ENCODE measurements at places on chromosomes 16 and 17.

GRCh38 chr16:80654094-80654862 is 113.5 kb downstream of the DYNLRB2 start:
- DNase-seq, result no peak

DNA sequence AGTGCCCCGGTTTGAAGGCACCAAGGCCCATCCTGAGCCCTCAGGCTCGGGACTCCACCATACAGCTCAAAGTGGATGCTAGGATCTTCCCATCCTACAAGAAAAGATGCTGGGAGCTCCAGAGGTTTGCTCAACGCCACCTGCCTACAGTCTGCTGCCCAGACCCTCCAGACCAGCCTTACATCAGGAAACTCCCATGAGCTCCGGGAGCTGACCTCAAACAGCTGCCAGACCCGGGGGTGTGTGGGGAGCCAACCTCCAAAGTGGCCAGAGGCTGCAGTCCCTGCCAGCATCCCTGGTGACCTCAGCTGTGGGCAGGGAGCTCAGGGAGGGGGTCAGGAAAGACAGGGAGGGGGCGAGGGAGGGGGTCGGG is 43.8 kb downstream of the C16orf82 start:
- DNase-seq, result no peak

GRCh38 chr17:48720266-48721008 is 1.9 kb downstream of the PRAC1 start:
- no peak for DNase-seq

GRCh38 chr17:68356520-68356919 is 65.2 kb downstream of the ARSG start:
- no peak for DNase-seq

- DNase-seq, result peak; percentile 83
Observed at GRCh38 chr16:75252946-75253911, 1.8 kb upstream of the BCAR1 start.

DNA sequence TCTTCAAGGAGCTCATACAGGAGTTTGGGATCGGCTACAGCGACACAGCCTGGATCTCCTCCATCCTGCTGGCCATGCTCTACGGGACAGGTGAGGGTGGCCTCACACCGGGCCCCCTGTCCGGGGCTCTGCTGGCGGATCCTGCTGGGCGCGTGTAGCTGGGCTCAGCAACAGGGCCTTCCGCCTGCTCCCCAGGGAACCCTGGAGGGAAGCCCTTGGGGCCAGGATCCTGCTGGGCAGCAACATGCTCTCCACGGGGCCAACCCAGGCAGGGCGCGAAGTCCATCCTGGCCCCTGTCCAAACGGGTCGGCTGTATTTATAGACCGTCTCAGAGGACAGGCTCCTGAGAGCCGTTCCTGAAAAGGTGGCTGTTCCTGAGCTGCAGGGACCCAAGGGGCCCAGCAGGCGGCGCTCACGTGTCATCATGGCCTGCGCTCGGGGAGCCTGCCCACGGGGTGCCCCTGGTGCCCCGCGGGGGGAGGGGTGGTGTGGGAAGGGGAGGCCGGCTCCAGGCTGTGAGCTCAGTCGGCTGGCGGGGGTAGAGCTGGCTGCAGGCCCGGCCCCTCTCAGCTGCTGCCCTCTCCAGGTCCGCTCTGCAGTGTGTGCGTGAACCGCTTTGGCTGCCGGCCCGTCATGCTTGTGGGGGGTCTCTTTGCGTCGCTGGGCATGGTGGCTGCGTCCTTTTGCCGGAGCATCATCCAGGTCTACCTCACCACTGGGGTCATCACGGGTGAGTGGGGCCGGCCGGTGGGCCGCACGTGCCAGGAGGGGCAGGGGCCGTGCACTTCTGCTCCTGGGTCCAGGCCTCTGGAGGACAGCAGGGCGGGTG is 7.5 kb downstream of the SLC16A3 start:
- DNase-seq, result peak; percentile 79

DNA sequence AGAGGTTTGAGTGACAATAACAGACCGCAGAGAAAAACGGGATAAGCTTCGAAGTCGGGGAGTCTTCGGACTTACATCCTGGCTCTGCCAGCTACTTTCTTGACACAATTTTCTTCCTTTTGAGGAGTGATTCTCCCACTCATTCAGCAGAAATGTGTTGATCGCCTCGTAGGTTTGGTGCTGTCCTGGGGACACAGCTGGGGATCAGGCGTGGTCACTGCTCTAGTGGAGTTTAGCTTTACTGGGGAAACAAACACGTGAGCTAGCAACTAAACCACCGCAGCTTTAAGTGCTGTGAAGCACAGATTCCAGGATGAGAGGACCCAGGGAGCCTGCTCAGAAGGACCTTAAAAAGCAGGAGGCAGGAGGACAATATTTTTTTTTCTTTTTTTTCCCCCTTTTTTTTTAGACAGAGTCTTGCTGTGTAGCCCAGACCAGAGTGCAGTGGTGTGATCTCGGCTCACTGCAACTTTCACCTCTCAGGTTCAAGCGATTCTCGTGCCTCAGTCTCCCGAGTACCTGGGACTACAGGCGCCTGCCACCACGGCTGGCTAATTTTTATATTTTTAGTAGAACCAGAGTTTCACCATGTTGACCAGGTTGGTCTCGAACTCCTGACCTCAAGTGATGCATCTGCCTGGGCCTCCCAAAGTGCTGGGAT is 858 bp downstream of the NUBP1 start:
- no peak for DNase-seq

- no peak for DNase-seq
Observed at GRCh38 chr17:79943347-79944241, 92.1 kb downstream of the TBC1D16 start.

- DNase-seq, result peak; percentile 32
Observed at GRCh38 chr17:63550817-63551639, 751 bp downstream of the DCAF7 start.

GRCh38 chr16:750485-750884 is 9.7 kb upstream of the CIAO3 start:
- no peak for DNase-seq

DNA sequence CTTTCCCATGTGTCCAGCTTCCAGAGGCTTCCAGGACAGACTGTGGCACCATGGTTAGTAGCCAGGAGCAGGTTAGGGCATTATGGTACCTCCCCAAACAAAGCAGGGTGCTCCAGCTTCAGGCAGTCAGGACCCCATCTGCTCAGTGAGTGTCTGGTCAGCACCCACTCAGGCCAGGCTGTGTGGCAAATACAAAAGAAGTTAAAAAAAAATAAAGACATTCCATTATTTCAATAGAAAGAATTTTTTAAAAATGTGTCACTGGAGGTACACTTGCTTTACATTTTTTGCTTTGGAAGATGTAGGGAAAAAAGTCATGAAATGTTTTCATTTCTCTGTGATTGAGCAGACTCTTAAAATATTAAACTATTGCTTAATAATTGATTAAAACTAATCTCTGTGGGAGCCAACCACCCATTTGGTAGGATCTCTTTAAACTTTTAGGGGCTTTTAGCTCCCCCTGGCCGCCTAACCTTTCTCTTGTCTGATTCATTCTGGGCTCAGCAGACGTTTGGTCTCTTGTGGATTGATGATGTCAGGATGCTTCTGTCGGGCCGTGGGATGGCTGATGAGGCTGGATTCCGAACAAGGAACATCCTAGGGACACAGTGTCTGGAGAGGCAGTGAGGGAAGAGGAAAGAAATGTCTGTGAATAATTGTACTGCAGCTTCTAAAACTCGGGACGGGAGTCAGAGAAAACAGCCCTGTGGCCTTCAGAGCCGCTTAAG is 28.4 kb upstream of the NPTX1 start:
- no peak for DNase-seq

- no peak for DNase-seq
Observed at GRCh38 chr17:28534740-28535375, 17.6 kb downstream of the UNC119 start.

GRCh38 chr17:82338858-82339633 is 5.5 kb upstream of the SECTM1 start:
- peak; percentile 72 for DNase-seq

GRCh38 chr17:37700881-37701280 is 44.0 kb downstream of the HNF1B start:
- DNase-seq, result no peak

GRCh38 chr16:75256696-75257343 is 5.4 kb upstream of the BCAR1 start:
- DNase-seq, result no peak

DNA sequence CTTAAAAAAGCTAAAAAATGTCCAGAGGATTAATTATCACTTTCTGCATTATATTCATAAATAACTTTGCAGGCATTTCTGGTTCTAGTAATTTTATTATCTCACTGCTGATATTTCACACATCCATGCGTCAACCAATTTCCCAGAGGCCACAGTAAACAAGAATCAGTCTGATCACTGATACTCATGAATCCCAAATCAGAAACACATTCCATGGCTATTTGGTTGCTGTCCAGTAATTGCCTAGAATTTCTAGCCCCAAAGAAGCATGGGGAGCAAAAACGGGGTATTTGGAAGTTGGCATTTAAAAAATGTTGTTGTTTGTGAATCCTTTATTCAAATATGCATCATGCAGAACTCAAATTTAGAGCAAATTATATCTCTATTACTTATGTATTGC is 244.8 kb downstream of the CDH8 start:
- DNase-seq, result no peak

DNA sequence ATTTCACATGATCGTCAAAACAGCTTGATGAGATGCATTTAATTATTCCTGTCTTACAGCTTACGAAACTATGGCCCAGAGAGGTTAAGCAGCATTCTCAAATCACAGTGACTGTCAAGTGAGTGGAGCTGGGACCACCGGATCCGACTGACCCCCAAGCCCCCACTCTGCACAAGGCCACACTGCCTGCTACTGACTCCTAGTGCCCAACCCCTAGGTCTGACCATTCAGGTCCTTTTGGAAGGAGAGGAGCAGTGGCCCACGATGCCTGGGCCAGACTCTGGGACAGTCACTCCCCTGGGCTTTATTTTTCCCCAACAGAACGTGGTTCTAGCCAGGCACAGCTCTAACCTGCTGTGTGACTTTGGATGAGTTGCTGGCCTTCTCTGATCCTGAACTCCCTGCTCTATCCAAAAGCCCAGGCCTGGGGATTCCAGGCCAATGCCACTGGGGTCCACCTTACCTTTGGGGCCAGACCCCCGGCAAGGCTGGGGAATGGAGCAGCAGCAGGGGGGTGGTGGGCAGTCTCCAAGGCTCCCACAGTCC is 9.9 kb downstream of the TSPOAP1 start:
- DNase-seq, result no peak

DNA sequence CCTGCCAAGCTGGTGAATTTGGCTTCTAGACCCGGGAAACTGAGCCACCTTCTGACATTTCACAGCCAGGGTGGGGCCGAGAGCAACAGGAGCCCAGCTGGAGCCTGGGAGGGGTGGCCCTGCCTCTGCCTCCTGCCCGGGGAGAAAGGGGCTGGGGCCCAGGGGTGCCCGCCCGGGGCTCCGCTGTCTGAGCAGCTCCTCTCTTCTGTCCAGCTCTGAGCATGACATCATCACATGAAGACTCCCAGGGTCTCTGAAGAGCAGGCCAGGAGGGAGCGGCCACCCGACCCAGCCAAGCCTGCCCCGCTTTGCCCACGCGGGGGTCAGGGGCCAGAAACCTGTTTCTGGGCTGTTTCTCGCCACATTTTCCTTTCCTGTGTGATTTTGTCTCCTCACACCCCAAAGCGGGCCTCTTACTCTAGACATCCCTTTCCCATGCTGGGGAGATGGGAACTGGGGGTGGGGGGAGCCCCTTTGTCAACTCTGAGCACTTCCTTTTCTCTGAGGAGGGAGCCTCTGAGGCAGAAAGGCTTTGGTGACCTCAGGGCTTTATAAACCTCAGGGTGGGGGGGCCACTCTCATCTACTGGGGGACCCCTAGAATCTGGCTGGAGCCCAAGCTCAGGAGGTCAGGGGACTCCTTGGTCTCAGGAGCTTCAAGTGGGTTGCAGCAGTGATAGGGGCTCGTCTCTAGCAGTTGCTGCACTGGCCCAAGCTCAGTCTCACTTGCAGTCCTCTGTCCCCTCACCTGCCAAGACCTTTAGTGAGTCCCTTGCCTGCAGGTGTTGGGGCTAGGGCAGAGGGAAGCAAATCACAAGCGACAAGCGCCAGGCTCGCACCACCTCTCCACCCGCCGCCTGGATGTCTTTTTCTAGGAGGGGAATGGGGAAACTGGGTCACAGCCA is 7.6 kb downstream of the UBALD2 start:
- DNase-seq, result no peak

GRCh38 chr17:64506576-64507412 is at the start of gene CEP95:
Gene CEP95 (plus strand): TSS chr17:64506977. CDS start chr17:64507098, 121 bp downstream.
- DNase-seq, result peak; percentile 97

DNA sequence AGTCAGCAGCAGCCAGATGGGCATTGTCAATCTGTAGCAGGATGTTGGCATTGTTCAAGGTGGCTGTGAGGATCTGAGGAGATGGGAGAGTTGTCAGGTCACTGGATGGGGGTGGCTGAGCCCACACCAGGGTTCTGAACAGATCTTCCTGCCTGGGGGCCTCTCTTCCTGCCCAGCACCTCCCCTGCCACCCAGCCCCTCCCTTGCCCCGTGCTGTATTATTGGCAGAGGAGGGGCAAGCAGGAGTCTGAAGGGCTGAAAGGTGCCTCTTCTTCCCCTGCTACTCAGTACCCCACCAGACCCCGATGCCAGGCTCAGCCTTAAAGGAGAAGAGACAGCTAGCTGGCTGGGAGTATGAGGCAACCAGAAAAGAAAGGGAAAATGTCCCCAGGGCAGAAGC is 93.0 kb downstream of the GOSR1 start:
- no peak for DNase-seq

DNA sequence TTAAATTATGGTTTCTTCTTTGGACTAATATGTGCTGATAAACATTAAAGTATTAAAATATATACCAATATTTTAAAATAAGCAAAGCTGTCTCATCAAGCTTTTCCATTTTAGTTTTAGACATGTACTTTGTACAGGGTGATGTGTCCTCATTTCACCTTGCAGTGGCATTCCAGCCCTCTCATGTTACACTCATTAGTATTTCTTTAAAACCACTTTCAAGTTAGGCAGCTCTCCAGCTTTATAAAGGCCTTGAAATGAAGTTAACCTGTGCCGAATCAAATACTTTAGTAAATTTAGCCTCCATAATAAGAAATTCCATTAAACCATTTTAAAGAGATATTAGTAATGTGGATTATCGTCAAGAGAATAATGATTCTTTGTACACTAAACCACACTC is 107.6 kb upstream of the HLF start:
- peak; percentile 10 for DNase-seq

DNA sequence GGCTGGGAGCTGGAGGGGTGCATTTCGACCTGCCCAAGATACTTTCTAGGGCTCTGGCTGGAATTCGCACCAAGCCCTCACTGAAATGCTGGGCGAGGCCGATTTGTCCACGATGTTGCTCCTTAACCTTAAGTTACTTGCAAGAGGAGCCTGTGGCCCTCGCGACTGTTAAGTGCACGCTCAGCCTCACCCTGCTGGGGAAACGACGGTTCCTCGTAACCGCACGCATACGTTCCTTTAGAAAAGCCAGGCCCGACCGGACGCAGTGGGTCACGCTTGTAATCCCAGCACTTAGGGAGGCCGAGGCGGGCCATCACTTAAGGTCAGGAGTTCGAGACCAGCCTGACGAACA is 607 bp upstream of the NCOR1 start:
- DNase-seq, result peak; percentile 60

- no peak for DNase-seq
Observed at GRCh38 chr17:13209081-13209480, 191.3 kb upstream of the ELAC2 start.

- DNase-seq, result no peak
Observed at GRCh38 chr16:27826893-27827289, 236.6 kb downstream of the GSG1L start.
